ENCODE measurements at places on chromosomes 2 and 18.

DNA sequence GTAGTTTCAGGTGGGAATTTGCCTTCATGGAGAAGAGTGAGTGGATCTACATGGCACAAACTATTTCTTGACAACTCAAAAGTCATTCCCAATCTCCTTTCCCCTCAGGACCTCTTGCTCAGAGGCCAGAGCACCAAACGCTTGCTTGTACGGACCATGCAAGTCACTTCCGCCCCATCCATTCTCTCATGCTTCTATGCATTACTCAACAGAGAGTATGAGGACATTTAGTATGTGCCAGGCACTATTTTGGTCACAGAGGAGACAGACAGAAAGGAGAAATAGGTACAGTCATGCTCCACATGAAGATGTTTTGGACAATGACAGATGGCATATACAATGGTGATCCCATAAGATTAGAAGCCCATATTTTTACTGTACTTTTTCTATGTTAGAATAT lies 117.5 kb downstream of the ACTR3 start:
- no peak for DNase-seq

GRCh38 chr2:161421686-161422085 lies 5.6 kb downstream of the TBR1 start:
- no peak for DNase-seq

- no peak for DNase-seq
Measured at GRCh38 chr18:8559612-8560186, 49.5 kb upstream of the RAB12 start.

- DNase-seq = no peak
Measured at GRCh38 chr2:33107690-33108482, 161.1 kb downstream of the LTBP1 start.

DNA sequence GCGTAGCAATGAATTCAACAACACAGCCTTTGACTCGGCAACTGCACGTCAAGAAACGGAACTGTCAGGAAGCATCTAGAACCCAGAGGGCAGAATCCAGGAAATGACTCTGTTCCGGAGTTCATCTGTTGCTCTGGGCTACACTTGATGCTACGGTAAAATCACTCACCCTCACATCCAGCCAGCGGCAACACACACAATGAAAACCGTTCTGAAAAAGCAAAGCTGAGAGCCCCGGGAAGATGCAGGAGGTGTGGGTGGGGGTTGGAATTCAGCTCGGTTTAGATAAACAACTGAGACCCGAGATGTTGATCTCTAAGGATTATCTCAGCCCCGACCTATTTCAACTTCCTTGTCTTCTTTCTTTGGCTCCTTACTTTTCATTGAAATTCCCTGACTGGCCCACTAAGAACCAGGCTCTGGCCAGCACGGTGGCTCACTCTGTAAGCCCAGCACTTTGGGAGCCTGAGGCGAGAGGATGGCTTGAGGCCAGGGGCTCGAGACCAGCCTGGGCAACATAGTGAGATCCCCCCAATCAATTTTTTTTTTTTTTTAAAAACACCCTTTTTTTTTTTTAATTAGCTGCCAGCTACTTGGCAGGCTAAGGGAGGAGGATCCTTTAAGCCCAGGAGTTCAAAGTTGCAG lies 13.3 kb upstream of the RAB17 start:
- no peak for DNase-seq

DNA sequence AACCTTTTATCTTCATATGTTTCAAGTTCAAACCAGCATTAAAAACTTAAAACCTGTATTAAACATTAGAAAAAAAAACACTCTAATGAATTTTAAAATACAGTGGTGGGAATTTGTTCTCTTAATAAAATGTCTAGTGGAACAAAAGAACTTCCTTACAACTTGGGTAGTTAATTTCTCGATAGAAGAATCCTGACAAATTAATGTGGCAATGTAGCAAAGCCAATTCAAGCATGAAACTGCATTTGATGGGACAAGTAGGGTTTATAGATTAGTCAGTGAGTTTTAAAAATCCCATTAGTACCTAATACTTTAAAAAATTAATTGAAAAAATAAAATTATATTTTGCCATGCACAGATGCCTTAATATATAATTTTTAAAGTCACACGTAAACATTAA lies 59.4 kb downstream of the PDE1A start:
- peak; percentile 19 for DNase-seq

- DNase-seq = no peak
Measured at GRCh38 chr2:57432528-57432927, 614.1 kb upstream of the VRK2 start.

- DNase-seq = peak; percentile 44
Measured at GRCh38 chr2:66428986-66429612, 5.8 kb upstream of the MEIS1 start.

GRCh38 chr2:239409976-239410375 lies 9.2 kb upstream of the HDAC4 start:
- no peak for DNase-seq

- no peak for DNase-seq
Measured at GRCh38 chr2:467892-468647, 180.2 kb upstream of the ALKAL2 start.

- no peak for DNase-seq
Measured at GRCh38 chr2:227824711-227825110, 11.1 kb downstream of the CCL20 start.

DNA sequence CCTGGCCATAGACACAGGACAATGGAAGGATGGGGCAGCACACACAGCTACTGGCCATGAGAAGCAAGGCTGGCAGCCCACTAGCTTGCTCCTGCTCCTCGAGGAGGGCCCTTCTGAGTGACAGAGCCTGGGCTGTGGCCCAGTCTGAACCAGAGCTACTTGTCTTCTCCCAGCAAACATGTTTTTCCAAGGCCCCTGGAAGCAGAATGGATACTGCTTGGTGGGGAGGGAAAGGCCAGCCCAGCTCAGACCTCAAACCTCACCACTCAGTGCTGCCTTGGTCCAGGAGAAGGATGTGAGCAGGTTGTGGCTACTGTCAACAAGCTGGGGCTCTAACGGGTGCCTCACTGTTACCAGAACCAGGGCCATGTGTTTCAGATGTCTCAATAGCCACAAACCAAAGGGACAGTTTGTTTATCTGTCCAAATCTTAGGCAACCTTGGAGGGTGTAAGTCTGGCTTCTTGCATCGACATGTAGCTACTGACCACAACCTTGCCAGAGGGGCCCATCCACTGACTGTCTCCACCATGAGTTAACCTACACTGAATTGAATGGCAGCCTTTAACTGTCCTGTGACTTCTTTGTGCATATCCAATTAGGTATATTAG lies 98.6 kb downstream of the TGFA start:
- no peak for DNase-seq

DNA sequence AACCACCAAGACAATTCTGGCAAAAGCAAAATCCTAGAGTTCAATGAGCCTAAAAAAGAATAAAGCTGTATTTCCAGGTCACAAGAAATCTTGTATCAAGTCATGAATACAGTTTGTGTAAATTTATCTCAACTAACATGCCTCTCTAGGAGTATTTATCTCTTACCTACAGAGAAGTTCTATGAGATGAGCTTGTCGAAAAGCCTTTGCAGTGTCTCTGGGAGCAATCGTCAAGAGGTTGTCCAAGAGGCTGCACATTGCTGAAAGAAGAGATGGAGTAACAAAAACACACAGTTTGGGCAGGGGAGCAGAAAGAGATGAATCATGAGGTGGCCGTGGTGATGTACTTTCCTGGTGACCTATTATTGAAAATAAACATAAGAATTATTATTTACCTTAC lies 112.0 kb upstream of the CD226 start:
- DNase-seq = no peak

GRCh38 chr18:76456823-76457222 lies 38.2 kb downstream of the ZNF516 start:
- DNase-seq = no peak

GRCh38 chr2:158116936-158117335 lies 15.3 kb downstream of the UPP2 start:
- DNase-seq = no peak

DNA sequence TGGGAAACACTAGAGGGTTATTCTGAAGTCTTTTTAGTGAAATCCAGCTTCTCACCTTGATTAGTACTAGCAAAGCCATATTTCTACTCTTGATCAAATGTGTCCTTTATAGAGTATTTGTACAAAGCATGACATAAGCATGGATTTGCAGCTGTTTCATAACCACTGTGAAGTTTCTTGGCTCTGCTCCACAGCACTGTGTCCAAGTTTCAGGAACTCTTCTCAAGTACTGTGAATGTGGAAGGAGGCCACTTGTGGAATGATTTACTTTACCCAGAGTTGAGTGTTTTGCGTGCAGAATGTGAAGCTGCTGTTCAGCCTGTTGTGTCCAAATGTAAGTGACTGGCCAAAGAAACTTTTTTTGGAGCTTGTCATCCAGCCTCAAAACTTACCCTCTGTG lies 16.2 kb upstream of the MAPRE2 start:
- DNase-seq = peak; percentile 81

DNA sequence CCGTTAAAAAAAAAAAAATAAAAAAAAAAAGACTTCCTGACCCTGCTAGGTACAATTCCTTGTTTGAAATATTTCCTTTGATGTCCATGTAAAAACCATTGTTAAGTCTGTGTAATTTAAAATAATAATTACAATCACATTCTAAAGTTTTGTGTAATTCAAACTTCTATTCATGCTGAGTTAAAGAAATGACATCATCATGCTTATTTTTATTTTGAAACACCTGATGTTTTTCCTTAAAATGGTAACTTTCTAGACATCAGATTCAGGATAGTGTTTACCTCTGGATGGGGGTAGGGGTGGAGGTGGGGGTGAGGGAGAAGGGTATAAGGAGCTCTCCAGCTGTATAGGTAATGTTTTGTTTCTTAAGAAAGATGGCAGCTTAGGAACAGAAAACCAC lies 92.8 kb downstream of the ADCYAP1 start:
- DNase-seq = no peak

DNA sequence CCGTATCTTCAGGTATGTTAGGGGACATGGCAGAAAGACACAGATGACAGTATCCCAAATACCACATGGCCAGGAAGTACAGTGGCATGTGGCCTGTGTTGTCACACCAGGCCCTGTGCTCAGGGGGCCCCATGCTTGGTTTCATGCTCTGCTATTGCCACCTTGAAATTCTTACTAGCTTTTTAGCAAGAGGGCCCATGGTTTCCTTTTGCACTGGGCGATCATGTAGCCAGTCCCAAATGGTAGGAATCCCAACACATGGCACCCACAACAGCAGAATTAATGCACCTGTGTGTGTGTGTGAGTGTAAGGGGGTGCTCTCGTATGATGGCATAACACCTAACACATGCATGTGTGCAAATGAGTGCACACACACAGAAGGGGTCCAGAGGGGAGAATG lies 39.2 kb downstream of the MYO7B start:
- DNase-seq = no peak

DNA sequence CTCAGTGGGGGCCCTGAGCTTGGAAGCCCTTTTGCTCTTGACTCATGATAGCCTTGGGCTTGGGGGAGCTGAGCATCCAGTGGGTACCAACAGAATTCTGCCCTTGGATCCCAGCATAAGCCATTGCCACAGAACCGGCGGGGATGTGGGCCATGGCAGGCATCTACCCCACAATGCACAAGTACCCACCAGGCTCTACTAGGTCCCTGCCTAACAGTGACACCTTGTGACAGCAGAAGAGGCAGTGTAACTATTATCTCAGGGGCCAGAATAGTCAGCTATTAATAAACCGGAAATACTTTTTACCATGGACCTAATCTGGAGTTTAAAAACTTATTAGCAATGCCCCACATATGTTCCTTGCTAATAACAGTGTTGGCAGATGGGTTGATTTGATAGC lies 397.2 kb downstream of the TMEM182 start:
- DNase-seq = no peak

- DNase-seq = peak; percentile 39
Measured at GRCh38 chr2:28610583-28611201, 114.8 kb downstream of the PLB1 start.

- DNase-seq = no peak
Measured at GRCh38 chr2:18455236-18455862, 105.1 kb downstream of the RDH14 start.

GRCh38 chr2:46365913-46366667 lies 68.9 kb downstream of the EPAS1 start:
- DNase-seq = no peak

- DNase-seq = no peak
Measured at GRCh38 chr2:85704800-85705679, 10.9 kb downstream of the GNLY start.

GRCh38 chr2:60309336-60309735 lies 244.1 kb downstream of the BCL11A start:
- DNase-seq = no peak

DNA sequence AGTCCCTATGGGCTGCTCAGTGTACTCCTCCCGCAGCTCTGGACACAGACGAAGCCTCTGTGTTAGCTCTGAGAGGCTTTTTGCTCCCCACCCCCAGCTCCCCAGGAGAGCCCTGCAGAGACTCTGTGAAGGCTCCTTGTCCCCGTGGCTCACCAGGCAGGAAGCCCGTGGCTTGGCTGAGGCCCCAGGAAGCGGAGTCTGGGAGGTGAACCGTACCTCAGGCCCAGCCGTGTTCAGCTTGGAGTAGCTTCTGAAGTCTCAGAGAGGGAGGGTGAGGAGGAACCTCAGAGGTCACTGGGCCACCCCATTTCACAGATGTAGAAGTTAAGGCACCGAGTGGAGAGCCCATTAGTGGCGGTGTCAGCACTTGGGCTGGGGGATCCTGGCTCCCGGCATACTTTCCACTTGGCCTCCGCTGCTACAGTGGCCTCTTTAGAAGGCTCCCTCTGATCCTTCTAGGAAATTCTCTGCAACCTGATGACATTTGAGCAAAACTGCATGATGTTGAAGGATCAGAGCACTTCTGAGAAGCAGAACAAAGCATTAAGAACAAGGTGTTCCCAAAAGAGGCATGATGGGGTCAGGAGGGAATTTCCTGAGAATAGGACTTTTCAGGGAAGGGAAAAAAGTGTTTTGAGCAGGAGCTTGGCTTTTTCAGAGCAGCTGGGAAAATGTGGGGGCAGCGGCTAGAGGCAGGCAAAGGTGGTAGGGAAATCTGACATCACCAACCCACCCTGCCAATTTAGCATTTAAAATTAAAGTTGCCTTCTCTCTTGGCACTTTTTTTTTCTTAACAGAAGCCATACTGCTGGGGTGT lies 79.1 kb downstream of the MCFD2 start:
- no peak for DNase-seq

- DNase-seq = no peak
Measured at GRCh38 chr18:51193621-51194287, 3.7 kb downstream of the MEX3C start.

DNA sequence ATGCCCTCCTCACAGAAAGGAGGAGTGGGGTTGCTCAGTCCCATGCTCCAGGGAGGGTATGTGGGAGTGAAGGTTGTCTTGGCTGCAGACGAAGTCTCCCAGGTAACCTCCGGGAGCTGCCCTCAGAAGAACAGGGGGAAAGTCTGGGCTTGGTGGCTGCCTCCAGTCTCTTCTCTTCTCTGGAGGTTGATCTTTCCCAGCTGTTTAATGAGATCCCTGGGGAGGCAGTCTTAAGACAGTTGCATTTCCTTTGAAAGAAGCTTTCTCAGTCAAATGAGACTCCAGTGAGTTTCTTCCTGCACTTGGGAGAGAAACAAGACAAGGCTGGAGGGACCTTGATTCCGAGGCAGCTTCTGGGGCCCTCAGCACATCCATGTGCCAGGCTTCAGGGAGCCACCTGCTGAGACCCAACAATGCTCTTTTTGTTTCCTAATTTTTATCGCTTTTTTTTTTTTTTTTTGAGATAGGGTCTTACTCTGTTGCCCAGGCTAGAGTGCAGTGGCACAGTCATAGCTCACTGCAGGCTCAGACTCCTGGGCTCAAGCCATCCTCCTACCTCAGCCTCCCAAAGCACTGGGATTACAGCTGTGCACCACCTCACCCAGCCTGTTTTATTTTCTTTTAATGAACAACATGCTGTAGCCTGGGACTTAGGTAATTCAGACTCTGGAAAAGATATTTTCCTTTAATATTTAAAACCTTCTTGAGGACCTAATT lies 71.7 kb upstream of the TPO start:
- DNase-seq = no peak

Data from DMS79 treated with DMSO at 0.1 percent for 48 hours (cell line).